IPS DF 6.9 (cell line): ENCODE measurements at places on chromosomes 2 and 18.

GRCh38 chr2:194765723-194766122 lies 891.3 kb upstream of the SLC39A10 start:
- no peak for DNase-seq

DNA sequence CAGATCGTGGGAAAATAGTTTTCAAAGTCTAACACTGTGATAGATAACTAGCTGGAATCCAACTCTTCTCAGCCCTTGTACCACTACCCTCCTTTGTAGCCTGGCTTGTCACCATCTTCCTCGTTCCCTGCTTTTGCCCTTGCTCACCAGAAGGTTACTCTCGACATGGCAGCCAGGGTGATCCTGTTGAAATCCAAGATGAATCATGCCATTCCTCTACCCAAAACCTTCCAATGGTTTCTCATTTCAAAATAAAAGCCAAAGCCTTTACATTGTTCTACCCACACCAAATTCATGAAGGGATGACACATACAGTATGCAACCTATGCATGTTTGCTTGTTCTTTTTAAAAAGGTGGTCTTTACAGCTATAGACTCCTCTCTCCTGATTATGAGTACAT lies 45.7 kb downstream of the STAT4 start:
- DNase-seq, result no peak

DNA sequence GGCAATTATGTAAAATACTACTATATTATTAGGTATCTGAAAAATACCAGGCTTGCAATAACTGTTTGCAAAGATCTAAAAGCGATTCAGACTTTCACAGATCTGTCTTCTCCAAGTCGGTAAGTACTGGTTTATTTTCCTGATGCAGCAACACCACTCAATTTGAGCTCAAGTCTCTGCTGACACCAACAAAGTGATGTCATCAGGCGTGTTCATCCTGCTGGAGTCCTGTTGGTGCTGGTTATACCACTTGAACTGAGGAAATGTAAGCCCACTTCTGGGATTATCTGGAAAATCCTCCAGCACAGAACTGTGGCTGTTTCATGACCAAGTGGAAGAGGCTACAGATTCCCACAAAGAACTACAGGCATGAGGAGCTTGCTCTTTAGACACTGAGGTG lies 267.6 kb downstream of the BCL2 start:
- DNase-seq, result no peak

GRCh38 chr2:76599732-76600368 lies 889.1 kb upstream of the GCFC2 start:
- DNase-seq, result peak; percentile 82

DNA sequence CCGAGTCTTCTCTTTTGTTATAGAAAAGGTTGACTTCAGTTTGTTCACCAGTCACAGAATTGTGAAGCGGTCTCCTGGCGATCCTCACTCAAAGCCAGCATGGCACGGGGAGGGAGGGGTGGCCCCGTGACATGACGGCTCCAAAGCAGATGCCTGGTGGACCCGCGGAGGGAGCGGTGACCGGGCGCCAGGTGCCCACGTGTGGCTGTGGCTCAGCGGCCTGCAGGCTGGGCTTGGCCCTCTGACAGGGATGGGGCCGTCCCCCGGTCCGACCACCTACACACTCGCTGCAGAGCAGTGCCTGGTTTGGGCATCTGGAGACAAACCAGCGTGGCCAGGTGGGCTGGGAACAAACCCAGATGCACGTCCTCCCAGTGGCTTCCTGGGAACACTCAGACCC lies 129.1 kb upstream of the SNTG2 start:
- DNase-seq, result no peak

DNA sequence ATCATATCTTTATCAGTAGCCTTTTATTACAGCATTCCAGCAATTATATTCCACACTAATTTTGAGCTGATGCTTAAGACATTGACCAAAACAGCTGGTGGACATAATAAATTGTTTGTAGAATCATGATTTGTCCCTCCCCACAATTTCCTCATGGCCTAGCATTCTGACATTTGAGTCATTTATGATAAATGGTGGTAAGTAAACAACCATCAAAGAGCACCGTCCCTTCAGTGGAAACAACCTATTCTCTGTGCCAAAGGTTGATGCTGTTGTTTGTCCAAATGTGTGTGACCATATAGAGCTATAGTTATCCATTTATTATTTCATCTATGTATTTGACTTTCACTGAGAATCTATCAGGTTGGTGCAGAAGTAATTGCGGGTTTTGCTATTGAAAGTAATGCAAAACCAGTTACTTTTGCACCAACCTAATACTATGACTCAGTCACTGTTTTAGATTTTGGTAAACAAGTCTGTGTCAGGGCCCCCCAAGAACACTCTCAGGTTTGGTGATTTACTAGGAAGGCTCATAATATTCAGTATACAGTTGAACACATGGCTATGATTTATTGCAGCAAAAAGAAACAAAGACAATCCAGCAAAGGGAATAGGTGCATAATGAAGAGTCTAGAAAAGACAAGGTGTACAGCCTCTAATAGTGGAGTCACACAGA lies 608.7 kb upstream of the REG3G start:
- no peak for DNase-seq

DNA sequence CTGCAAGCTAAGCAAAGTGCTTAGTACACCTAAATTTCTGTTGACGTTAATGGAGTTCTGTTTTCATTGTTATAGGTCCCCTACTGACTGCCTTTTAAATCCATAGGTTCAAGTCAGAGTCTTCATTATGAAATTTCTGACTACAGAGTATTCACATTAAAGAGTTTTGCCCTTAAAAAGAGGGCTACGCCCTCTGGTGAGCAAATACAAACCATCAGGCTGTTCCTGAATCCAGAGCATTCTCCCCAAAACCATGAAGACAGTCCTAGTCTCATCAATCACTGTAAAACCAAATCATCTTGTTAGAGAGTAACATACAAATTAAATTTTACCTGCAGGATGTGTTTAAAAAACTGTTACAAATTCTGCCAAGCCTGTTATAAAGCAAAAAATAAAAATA lies 1091.7 kb downstream of the TDRD15 start:
- DNase-seq, result no peak

DNA sequence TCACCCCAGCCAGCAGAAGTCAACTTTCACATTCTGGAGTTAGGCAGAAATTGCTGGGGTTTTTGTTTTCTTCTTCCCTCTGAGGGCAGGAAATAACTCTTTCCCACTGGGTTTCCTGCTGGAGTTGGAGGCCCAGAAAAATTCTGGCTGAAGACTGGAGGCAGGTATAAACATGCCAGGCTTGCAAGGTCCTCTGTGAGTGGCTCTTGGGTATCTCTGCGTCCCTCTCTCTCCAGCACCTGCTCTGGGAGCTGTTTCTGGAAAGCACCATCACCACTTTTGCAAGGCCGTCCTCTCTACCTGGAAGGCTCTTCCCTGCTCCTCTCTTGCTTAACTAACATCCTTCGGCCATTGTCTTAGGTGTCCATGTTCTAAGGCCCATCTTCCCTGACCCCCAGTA lies 91.0 kb downstream of the MCFD2 start:
- no peak for DNase-seq

GRCh38 chr2:25341011-25341727 lies 556 bp downstream of the DNMT3A start:
- no peak for DNase-seq

DNA sequence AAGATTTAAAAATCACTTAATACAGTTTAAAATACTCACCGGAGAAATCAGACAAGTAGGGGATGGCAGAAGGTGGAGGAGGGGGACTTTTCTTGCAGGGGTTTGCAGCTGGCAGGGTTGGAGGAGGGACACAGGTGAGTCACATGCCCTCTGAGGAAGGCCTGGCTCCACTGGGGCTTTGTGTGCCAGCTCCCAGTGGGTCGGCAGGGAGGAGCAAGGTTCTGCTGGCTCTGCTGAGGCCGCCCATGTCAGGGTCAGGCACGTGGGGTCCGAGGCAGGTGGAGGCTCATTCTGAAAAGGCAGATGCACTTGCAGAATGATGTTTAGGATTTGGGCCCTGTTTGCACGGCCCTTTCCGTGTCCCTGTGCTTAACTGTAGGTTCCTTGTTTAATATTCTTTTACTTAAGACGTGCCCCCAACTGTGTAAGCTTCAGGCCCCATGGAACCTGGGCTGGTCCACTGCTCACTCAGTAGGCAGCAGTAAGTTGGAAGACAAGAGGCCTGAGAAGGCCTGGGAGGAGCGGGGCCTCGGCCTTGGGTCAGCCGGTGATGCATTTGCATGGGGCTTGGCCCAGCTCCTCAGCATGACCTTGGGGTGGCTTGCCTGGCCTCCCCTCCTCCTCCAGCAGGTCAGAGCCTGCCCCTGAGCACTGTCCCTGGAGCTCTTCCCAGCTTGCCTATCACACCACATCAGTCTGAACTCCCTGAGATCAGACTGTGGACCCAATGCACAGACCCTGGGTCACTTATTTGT lies 141.0 kb downstream of the GLI2 start:
- no peak for DNase-seq

- DNase-seq, result no peak
These were observed 14.2 kb downstream of the SPEG start for GRCh38 chr2:219448776-219449341.
